ENCODE measurements at places on chromosomes 7 and 10.
A peak's percentile ranks its signal among the peaks of the same experiment; 100 is the strongest.

- DNase-seq: no peak
Measured at GRCh38 chr10:91977491-91977890, 53.9 kb downstream of the BTAF1 start.

DNA sequence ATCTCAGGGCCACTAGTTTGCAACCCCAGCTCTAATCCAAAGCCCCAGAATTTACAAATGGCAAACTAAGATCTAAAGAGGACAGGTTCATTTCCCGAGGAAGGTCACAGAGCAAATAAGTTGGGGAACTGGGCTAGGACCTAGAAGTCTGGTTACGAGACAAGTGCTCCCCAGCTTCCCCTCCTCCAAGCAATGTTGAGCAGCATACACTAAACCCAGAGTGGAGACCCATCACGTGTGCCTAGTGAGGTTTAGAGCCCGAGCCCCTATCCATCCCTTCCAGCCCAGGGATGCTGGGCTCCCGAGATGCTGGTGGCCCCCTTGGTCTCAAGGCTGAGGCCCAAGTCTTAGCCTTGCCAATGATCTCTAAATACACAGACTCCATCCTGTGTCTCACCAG, 209.5 kb upstream of the ZMIZ1 start:
- DNase-seq: no peak

GRCh38 chr7:70589010-70589409, 542.9 kb upstream of the GALNT17 start:
- no peak for DNase-seq

DNA sequence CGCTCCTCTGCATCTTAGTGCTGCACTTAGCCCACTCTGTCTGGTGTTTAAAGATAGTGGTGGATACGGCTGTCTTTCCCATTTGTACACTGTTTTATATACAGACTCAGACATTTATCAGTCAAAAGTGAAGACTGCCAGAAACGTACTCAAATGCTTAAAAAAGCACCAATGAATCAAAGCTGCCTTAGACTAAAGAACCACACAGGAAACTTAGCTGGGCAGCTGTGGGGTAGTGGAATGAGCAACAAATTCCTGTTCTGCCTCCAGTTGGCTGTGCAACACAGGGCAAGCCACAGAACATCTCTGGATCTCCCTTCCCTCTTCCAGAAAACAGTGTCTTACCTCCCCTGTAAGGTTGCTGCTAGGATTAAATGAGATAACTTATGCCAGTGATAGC, 76.0 kb downstream of the ATXN7L1 start:
- peak; percentile 19 for DNase-seq

DNA sequence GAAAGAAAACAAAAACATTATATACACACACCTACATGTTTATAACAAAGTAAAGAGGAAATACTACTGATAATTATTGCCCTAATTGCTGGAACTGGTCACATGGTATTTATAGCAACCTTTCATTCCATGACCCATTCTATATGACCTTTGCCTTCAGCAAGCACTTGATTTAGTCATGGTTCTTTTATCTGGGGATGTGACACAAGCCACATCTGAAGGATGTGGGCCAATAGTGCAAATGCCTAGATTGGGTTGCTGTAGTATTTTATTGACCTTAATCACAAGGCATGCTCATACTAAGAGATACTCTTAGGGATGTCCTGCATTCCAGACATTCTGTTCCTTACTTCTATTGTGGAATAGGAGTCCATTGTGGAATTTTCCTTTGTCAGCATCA, 723.5 kb upstream of the POM121L12 start:
- no peak for DNase-seq

DNA sequence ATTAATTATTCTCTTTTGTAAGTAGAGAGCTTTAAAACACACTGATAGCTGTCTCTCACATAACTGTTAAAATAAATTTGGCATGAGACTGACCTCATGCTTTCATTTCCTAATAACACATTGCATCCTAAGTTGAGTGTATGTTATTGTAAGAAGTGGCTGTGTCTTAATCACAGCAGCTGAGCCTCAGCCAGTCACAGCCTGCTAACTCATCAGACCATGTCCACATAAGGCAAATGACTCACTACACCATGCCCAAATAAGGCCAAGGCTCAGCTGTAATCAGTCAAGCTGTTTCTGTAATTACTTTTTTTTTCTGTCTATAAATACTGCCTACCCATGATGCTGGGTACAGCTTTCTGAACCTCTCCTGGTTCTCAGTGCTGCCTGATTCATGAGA, 860.9 kb downstream of the XPNPEP1 start:
- DNase-seq: peak; percentile 31

DNA sequence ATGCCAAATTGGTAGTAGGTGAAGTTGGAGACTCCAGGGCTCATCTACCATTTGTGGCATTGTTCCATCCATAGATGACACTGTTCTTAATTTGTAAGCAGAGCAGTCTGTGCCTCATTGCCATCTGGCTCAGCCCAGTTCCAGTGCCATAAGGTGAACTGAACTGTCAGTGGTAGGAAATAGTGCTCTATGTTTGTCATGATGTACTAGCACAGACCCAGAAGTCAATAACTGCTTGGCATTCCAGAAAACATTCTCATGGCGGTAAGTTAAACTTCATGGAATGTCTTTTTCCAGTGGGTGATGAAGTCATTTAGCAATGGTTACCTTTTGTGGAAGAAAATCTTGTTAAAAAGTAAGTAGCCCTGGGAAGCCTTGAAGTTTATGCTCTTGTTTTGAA, 302.7 kb downstream of the SUGCT start:
- DNase-seq: peak; percentile 91

- no peak for DNase-seq
Measured at GRCh38 chr7:12025246-12025645, 185.8 kb upstream of the TMEM106B start.

GRCh38 chr10:44242091-44242490, 142.8 kb downstream of the CXCL12 start:
- no peak for DNase-seq

- DNase-seq: no peak
Measured at GRCh38 chr10:27621461-27621860, 117.4 kb downstream of the RAB18 start.

- no peak for DNase-seq
Measured at GRCh38 chr7:1341361-1342089, 108.9 kb downstream of the UNCX start.

DNA sequence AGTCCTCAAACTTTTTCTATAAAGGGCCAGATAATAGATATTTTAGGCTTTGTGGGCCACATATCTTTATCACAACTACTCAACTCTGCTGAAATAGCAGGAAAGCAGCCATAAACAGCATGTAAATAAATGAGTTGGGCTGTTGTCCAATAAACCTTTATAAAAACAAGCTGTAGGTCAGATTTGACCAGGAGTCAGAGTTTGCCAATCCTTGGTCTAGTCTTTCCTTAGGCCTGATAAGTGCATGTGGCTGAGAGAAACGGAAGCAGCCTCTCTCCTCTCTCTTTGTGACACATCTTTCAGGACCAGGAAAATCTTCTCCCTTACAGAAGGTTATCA, 724.5 kb downstream of the GRID1 start:
- no peak for DNase-seq

GRCh38 chr7:158559356-158559755, 28.3 kb downstream of the PTPRN2 start:
- DNase-seq: no peak

- DNase-seq: no peak
Measured at GRCh38 chr7:72326365-72326764, 85.8 kb downstream of the CALN1 start.

DNA sequence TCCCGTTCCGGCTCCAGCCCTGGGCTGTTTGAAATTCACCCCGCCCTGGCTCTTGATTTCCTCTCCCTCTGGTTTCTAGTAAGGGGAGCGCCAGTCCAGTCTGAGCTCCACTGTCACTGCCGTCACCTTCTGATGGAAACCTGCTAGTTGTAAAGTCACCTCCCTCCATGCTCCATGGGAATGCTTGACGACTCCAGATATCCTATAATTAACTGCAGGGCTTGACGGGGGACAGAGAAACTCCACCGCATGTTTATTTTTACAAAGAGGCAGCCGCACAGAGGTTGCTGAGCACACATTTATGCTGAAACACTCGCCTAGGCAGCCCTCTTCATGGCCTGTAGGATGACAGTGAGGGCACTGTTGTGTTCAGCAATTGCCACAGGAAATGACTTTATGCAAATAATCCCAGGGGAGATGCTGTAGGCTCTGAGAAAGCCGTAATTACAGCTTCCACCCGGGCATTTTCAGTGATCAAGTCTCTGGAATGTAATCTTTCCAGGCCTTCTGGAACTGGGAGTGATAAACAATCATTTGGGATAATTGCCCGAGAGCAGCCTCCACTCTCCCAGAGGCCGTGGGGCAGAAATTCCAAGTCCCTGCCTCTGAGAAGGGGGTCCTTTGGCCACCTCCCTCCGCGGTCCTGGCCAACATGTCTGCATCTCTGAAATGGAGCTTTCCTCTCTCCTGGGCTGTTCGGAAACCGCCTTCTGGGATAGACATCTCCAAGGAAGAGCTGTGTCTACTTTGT, 300.5 kb downstream of the KLF6 start:
- DNase-seq: no peak

DNA sequence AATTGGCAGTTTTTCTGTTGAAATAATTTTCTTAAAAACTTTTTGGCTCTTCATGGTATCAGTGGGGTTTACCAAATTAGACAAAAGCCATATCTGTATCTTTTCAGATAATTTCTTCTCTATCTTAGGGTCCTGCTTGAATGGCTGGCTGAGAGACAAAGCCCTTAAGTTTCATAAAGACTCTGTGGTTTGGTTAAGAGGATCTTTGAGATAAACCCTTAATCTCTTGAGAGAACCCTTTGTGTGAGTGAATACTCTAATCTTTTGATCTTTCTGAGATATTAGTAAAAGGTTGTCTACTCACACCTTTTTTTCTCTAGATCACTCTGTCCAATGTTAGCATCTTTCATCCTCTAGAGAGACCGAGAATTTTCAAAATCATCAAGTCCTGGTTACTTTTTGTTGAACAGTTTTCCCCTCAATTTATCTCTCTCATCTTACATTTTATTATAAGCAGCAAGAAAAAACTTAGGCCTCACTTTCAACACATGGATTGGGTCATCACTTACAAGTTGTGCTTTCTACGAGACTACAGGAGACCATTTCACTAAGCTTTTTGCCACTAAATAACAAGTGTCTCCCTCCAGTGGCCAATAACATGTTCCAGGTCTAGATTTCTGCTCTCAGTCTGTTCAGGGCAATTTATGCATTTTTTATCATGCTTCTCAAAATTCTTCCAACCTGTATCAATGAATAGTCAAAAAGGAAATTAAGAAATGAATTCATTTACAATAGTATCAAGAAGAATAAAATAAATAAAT, 28.4 kb downstream of the DNAJC9 start:
- DNase-seq: peak; percentile 29

- DNase-seq: no peak
Measured at GRCh38 chr10:95758351-95759025, 2.5 kb downstream of the ENTPD1 start.

DNA sequence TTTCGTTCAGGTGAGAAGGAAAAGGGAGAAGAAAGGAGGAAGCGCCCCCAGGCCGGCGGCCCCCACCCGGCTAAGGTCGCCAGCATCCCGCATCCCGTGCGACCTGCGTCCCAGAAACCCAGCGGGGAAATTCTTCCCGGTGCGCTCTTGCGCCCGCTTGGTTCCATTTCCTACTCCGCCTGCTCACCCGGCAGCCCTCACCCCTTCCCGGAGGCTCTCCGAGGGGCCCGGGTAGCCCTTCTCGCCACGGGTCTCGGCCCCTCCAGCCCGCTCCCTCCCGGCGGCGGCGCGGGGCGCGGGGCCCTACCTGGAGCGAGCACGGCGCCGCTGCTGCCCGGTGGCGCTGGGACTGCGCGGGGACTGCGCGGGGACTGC, at the start of gene PRKCQ:
TSS of gene PRKCQ (minus strand) at position 373 of the 375 bp plus-strand sequence. CDS start 65,141 bp downstream, outside the sequence.
- DNase-seq: no peak

GRCh38 chr10:52703898-52704297, 68.7 kb downstream of the MBL2 start:
- no peak for DNase-seq

- DNase-seq: no peak
Measured at GRCh38 chr7:20794676-20795075, 8.0 kb upstream of the SP8 start.

GRCh38 chr10:68125772-68126171, 16.5 kb downstream of the MYPN start:
- DNase-seq: no peak

GRCh38 chr10:99339563-99340047, 10.4 kb downstream of the CNNM1 start:
- DNase-seq: no peak

GRCh38 chr10:102283890-102284289, 38.6 kb downstream of the GBF1 start:
- DNase-seq: no peak

DNA sequence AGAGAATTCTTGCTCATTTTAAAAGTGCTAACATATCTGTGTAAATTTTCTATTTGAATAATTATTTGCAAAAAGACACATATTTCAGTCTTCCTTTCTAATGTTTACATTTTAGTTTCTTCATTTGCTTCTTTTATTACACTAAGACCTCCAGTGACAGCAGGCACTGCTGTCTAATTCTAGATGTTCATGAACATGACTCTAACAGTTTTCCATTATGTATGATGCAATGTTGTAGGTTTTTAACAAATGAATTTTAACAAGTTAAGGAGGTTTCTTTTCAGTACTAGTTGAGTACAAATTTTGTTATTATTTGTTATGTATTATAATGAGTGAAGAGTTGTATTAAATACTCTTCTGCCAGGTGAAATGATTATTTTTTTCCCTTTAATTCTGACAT, 83.6 kb downstream of the GRB10 start:
- no peak for DNase-seq

DNA sequence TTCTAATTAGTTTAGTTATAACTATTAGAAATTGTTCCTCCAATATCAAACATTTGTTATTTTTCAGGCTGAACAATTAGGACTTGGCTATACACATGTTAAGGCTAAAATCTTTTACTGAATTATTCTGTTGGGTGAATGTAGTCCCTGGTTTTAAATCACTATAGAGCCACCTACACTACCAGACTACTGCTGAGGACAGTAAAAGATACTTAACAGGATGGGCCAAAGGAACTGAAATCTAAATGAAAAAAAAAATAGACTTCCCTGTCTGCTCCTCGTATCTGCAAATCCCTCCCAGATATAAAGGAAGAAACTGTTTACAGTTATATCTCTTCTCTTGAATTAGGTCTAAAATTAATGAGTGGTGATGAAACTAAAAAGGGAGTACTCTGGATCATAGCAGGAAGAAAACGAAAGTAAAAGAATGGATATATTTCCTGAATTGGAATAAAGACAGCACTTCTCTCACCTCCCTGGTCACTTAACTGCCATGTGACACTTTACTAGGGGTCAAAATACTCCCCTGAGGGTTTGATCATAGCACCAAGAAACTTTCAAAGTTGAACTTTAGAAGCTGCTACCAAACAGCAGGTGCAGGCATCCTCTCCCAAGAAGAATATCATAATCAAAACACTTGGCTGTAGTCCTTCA, 12.7 kb downstream of the FBXW4 start:
- peak; percentile 23 for DNase-seq

Measured in fibroblast of the aortic adventitia (primary cell).